ENCODE measurements at places on chromosomes 16 and 17. TPM values are rescaled to one million over a fixed set of nuclear protein-coding genes. Genes with fewer than 3 reads are reported as not detected.

- H3K36me3 ChIP-seq = peaks cover 59% of the 10 kb centered on the region
- H3K4me1 ChIP-seq = peaks cover 28% of the 10 kb centered on the region
- DNase-seq = no peak
- H3K27me3 ChIP-seq = no peaks in the 10 kb centered on the region
These were observed 14.6 kb downstream of the GGA2 start for GRCh38 chr16:23495671-23496070.

DNA sequence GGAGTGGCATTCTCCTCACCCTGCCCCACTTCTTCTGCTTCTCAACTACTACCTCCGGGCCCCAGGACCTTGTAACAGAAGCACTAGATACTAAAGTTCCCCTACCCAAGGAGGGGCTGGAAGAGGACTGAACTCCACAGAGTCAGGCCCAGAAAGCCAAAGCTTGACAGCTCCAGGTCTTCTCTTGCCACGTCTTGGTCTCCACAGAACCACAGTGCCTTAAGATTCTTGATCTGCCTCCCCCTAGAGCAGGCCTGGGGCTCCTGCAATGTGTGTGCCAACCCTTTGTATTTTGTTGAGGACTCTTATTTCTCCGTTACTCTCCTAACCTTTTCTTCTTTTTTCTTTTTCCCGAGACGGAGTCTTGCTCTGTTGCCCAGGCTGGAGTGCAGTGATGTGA is 4.0 kb downstream of the SLC16A13 start:
- no peak for DNase-seq
- H3K4me3 ChIP-seq = no peak overlapping the region
- no peaks in the 10 kb centered on the region for H3K27me3 ChIP-seq
- H3K36me3 ChIP-seq = no peaks in the 10 kb centered on the region
- peaks cover 31% of the 10 kb centered on the region for H3K4me1 ChIP-seq

DNA sequence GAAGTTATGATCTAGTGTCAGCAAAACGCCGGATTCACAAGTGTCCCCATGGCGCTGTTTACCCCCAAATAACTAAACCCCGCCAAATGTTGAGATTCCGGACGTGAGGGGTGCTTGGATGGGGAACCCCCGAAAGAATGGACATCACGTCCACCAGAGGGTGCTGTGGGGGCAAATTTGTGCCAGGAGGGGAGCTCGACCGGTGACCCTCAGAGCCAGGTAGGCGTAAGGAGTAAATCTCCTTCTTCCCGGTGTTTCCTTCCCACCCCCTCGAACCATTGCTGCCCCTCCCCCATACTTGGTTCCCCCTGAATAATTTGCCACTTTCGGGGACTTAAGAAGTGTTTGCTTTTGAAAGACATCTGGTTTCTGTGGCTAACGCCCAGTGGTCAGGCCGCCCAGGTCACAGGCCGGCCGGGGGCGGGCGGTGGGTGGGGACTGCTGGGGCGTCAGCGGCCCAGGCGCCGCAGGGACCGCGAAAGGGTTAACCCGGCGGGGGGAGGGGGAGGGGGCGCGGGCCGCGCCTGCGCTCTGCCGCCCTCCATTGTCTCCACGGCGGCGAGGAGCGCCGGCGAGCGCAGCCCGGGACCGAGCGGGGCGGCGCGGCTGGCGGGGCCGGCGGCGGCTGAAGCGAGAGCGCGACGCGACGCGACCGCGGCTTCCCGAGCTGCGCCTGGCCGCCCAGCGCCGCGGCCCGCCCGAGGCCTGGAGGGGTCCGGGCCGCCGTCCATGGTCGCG is at the start of gene ZNRF1:
Gene ZNRF1 (plus strand): TSS at position 544 of the 738 bp plus-strand sequence. CDS start 648 bp downstream, outside the sequence.
- no peaks in the 10 kb centered on the region for H3K27me3 ChIP-seq
- H3K4me3 ChIP-seq = peak within 1 kb of the TSS; percentile 95
- H3K27ac ChIP-seq = peak within 1 kb of the TSS; percentile 85
- H3K36me3 ChIP-seq = no peaks in the 10 kb centered on the region
- DNase-seq = peak; percentile 86

Gene PLXDC1
- total RNA-seq = 77.2 TPM

Gene RCVRN
- total RNA-seq = 0.18 TPM

Gene ACTG1
- total RNA-seq = 2,952 TPM

Gene SLC9A5
- total RNA-seq = 5.3 TPM

DNA sequence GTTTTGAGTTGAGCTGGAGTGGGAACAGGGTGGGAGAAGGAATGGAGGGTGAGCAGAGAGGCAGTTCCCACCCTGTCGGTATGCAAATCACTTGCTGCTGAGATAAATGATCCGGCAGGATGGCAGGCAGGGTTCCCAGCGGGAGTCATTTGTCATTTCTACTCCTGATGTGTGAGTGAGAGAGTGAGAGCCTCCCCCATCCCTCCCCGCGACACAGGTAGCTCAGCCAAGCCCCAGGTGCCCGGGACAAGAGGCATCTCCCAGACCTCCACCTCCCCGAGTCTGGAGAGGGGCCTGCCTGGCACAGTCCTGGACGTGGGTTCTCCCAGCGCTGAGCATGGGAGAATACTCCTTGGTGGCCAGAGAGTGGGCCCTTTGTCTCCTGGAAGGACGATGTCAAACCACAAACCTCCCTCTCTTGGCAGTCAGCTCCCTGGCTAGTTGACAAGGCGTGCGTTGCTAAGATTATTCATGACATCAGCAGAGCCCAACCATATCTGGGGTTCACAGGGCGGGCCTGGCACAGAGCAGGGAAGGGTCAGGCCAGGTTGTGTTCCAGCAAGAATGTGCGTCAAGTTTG is 33.7 kb upstream of the TNRC6C start:
- no peaks in the 10 kb centered on the region for H3K36me3 ChIP-seq
- DNase-seq = peak; percentile 75
- no peak overlapping the region for H3K27ac ChIP-seq
- no peak overlapping the region for H3K4me3 ChIP-seq
- no peaks in the 10 kb centered on the region for H3K4me1 ChIP-seq
- H3K27me3 ChIP-seq = peaks cover 49% of the 10 kb centered on the region

DNA sequence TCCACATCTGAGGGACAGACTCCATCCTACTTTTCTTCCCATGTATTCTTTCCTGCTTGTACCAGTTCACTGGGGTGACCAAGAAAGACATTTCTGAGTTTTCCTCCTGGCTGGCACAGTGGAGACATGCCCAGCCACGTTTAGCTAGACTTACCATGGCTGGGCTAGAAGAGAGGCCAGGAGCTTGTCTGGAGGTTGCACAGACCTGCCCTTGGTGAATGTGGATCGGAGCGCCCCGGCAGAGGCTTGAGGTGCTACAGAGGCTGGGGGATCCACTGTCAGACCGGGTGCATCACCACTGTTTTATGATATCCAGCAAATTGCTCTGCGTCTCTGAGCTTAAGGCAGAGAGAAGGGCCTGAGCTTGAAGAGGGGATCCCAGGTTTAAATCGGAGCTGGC is 3.5 kb downstream of the IL4R start:
- H3K27ac ChIP-seq = peak overlapping the region; percentile 98
- H3K4me3 ChIP-seq = peak overlapping the region; percentile 77
- H3K36me3 ChIP-seq = no peaks in the 10 kb centered on the region
- DNase-seq = no peak
- H3K27me3 ChIP-seq = no peaks in the 10 kb centered on the region

DNA sequence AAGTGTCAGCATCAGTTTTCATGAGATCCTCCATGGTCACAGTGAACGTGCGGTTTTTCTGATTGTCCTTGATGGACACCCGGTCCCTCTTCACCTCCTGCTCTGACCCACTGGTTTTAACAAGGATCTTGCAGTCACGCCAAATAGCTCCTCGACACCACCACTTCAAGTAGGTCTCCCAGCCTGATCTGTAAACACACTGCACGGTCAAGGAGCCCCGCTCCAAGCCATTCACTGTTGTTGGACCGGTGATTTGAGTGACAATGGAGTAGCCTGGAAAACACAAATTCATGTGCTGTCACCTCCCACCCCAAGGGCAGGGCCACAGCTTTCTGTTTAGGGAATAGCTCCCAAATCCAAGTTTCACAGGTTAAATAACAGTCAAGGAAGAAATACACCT is 8.2 kb downstream of the CD300LF start:
- no peak overlapping the region for H3K4me3 ChIP-seq
- no peak overlapping the region for H3K27ac ChIP-seq
- H3K36me3 ChIP-seq = no peaks in the 10 kb centered on the region
- no peak for DNase-seq
- peaks cover 15% of the 10 kb centered on the region for H3K27me3 ChIP-seq
- H3K4me1 ChIP-seq = no peaks in the 10 kb centered on the region

DNA sequence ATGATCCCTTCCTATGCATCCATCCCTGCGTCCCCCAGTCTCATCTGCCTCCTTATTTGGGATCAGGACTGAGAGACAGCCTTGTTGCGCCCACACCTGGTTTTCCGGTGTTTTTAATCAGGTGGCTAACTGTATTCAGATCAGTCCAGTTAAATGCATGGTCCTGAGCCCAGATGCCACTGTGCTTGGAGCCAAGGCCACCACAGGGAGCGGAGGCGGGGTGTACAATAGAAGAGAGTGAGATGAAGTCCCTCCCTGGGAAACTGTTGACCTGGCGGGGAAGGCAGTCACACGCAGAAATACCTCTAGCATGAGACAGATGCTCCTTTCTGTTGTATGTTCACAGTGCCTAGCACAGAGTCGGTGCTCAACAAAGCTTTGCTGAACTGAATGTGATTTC is 6.3 kb downstream of the RCVRN start:
- H3K4me3 ChIP-seq = no peak overlapping the region
- H3K4me1 ChIP-seq = peaks cover 4% of the 10 kb centered on the region
- no peak for DNase-seq
- no peaks in the 10 kb centered on the region for H3K27me3 ChIP-seq

Gene SLC35G3
- total RNA-seq = not detected

- H3K4me3 ChIP-seq = no peak overlapping the region
- peak; percentile 71 for DNase-seq
- H3K36me3 ChIP-seq = peaks cover 20% of the 10 kb centered on the region
- no peaks in the 10 kb centered on the region for H3K27me3 ChIP-seq
- no peak overlapping the region for H3K27ac ChIP-seq
These were observed 7.9 kb upstream of the SOST start for GRCh38 chr17:43766413-43767052.

Gene CPHXL2
- total RNA-seq = not detected

DNA sequence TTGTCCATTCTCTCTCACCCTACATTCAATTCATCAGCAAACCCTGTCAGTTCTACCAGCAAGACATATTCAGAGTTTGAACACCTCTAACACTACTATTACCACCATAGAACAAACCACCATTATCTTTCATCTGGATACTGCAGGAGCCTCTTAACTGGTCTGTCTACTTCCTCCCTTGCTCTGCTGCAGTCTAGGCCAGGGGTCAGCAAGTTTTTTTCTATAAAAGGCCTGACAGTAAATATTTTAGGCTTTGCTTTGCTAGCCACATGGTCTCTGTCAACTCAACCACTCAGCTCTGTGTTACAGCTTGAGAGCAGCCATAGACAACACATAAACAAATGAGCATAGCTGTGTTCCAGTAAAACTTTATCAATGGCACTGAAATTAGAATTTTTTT is 13.8 kb downstream of the KCTD19 start:
- DNase-seq = no peak
- peak overlapping the region; percentile 70 for H3K27ac ChIP-seq
- H3K27me3 ChIP-seq = no peaks in the 10 kb centered on the region
- H3K4me1 ChIP-seq = no peaks in the 10 kb centered on the region
- no peaks in the 10 kb centered on the region for H3K36me3 ChIP-seq
- H3K4me3 ChIP-seq = no peak overlapping the region

GRCh38 chr17:6548578-6549330 is 7.6 kb downstream of the PITPNM3 start:
- DNase-seq = peak; percentile 83
- no peaks in the 10 kb centered on the region for H3K36me3 ChIP-seq
- no peak overlapping the region for H3K4me3 ChIP-seq

Gene CCDC154
- total RNA-seq = not detected

Gene DNAI2
- total RNA-seq = not detected

GRCh38 chr17:6323626-6324356 is 111.1 kb downstream of the AIPL1 start:
- no peaks in the 10 kb centered on the region for H3K36me3 ChIP-seq
- no peak overlapping the region for H3K27ac ChIP-seq
- H3K27me3 ChIP-seq = peaks cover 13% of the 10 kb centered on the region
- no peaks in the 10 kb centered on the region for H3K4me1 ChIP-seq
- H3K4me3 ChIP-seq = no peak overlapping the region
- no peak for DNase-seq

GRCh38 chr16:23141033-23141432 is 8.2 kb downstream of the USP31 start:
- no peak overlapping the region for H3K4me3 ChIP-seq
- H3K27ac ChIP-seq = no peak overlapping the region
- H3K36me3 ChIP-seq = no peaks in the 10 kb centered on the region
- peaks cover 9% of the 10 kb centered on the region for H3K4me1 ChIP-seq

GRCh38 chr16:59342669-59343068 is 608.6 kb upstream of the GOT2 start:
- H3K4me1 ChIP-seq = no peaks in the 10 kb centered on the region
- no peaks in the 10 kb centered on the region for H3K36me3 ChIP-seq
- DNase-seq = no peak
- no peak overlapping the region for H3K4me3 ChIP-seq
- H3K27me3 ChIP-seq = no peaks in the 10 kb centered on the region

DNA sequence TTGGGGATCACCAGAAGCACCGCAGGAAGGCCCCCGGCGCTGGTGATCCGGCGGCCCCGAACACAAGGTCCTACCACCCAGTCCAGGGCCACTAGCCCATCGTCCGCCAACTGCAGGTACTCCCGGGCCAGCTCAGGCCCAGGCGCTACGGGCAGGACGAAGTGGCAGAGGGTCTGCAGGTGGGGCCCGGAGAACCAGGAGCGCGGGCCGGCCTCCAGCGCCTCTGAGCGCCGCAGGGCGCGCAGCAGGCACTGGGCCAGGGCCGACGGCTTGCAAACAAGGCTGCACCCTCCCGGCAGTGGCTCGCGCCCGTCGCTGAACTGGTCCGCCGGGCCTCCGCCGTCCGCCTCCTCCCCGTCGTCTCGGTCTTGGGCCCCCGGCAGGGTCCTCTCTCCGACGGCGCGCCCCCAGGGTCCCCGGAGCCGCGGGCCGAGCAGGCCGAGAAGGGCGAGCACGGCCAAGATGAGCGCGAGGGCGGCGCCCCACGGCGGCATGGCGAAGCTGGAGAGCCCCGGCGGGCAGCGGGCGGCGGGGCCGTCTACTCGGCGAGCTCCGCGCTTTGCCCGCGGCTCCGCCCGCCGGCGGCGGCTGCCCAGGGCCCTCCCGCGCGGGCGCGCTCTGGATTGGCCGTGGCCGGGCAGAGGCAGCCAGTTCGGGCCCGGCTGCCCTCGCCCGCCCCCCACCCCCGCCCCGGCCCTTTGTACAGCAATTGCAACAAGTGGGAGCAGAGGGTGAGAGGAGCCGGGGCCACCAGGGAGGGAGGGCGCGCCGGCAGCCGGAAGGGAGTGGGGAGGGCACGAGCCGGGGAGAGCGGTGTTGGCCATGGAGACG is at the start of gene ABHD15:
Gene ABHD15 (minus strand): TSS at position 565 of the 831 bp plus-strand sequence. CDS start 71 bp downstream, at position 494.
- H3K27me3 ChIP-seq = no peaks in the 10 kb centered on the region
- H3K4me3 ChIP-seq = peak within 1 kb of the TSS; percentile 63
- peak within 1 kb of the TSS; percentile 94 for H3K27ac ChIP-seq

Gene CLDN6
- total RNA-seq = not detected

GRCh38 chr17:8991514-8992285 is 26.2 kb upstream of the PIK3R5 start:
- no peaks in the 10 kb centered on the region for H3K27me3 ChIP-seq
- H3K4me3 ChIP-seq = no peak overlapping the region
- H3K27ac ChIP-seq = no peak overlapping the region
- H3K4me1 ChIP-seq = no peaks in the 10 kb centered on the region

Gene CRK
- 86.8 TPM for total RNA-seq

Gene USP7
- 29.2 TPM for total RNA-seq

- H3K4me1 ChIP-seq = no peaks in the 10 kb centered on the region
- H3K36me3 ChIP-seq = no peaks in the 10 kb centered on the region
- no peak overlapping the region for H3K27ac ChIP-seq
- no peak for DNase-seq
- H3K27me3 ChIP-seq = peaks cover 3% of the 10 kb centered on the region
- H3K4me3 ChIP-seq = no peak overlapping the region
These were observed 5.2 kb downstream of the CCDC154 start for GRCh38 chr16:1439058-1439698.

Gene SOX15
- not detected for total RNA-seq
